ENCODE measurements at places on chromosomes 4 and X.

DNA sequence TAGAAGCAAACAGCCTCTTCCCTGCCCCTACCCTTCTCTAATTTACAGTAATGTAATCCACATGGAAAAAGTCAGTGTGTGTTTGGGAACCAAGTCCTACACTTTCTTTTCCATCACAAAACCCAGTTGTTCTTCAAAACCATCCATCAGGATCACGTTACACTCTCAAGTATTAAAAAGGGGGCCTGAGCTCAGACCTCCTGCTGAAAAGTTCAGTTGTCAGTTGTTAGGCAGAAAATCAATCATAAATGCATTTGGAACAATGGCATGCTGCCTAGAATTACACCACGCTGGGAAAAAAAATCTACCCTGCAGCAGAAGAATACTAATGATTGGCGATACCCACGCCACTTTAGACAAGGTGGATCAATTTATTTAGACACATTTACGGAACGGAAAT, 236.5 kb downstream of the PARM1 start:
- no peak for ATAC-seq

DNA sequence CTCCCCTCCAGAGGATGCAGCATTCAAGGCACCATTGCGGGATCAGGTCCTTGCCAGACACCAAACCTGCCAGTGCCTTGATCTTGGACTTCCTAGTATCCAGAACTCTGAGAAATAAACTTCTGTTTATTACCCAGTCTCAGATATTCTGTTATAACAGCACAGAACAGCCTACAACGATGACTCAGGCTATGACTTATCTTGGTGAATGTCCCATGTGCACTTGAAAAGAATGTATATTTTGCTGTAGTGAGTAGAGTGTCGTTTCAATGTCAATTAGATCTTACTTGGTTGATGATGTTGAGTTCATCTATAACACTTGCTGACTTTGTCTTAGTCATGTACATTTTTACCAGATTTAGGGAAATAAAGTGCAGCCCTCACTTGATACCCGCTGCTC, 34.5 kb upstream of the PGRMC1 start:
- ATAC-seq, result no peak

DNA sequence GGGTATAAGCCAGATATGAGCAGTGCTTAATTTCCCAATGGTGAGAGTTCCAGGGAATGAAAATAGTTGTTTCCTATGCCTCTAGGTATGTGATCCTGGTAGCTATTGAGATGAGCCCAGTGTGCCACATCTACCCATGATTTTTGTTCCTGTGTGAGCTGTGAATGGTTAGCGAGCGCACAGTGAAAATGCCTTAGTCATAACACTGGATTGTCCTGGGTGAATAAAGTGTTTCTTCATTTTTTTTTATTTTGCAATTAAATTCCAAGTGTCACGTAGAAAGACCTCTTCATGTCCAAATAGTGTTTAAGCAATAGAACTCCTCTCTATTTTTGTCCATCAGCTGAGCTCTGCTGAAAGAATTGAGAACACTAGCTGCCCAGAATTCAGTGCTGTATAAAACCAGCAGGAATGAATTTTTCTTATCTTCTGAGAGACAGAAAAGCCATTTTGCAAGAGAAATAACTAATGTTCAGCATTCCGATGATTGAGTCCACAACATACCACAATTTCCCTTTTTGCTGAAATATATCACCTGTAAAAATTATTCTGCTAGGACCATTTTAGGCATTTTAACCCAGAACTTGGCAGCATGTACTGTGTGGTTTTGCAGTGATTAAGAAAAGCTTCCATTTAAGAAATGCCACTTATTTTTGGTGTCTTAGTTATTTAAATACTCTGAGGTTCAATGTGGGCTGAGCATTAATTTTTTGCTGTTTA, 5.6 kb downstream of the MAOA start:
- ATAC-seq, result no peak

DNA sequence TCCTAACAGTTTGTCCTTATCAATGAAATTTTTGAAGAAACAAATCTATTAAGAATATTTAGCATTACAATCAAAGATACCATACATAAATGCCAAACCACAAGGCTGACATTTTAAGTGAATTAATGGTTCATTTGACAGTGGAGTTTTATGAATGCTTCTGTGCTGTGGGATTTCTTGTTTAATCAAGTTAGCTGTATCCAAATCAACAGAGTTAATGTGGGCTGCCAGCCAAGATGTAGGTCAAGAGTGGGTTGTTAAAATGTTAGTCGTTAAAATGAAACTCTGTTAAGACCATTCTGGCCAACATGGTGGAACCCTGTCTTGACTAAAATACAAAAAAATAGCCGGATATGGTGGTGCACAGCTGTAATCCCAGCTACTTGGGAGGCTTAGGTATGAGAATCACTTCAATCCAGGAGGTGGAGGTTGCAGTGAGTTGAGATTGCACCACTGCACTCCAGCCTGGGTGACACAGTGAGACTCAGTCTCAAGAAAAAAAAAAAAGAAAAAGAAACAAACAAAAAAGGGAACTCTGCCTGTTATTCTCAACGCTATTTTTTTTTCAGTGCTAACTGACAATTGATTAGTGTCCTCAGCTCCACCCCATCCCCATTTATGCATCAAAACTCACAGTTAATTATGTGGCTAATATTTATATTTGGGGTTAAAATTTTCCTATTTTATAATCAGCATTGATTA, 20.2 kb downstream of the GPAT3 start:
- no peak for ATAC-seq

DNA sequence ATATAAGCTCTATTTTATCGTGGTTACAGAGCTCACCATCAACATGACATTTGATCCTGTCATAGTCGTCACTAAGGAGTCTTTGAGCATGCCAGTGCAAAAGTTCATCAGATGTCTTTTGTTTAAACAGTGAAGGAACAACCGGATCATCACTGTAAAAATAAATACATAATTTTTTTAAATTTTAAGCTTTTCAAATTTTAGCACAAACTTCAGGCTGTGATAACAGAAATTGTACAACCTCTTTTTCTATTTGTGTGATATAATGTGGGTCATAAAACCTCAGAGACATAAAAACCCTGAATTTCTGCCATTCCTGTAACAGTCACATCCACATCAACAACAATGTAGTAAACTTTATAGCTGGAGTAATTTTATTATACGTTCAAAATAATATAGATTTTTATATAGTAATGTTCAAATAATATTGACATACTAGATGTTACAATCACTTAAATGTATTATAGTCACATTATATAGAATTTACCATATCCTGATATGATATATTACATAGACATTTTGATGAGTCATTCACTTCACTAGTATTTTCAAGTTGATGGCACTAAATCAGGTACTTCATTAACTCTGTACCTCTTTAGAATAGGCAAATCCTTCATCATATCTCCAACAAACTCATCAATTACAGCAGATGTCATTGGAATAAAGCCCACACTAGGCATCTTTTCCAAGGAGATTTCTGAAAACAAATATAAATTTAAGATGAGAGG, 47.7 kb downstream of the DDX60L start:
- no peak for ATAC-seq
